B cell (primary cell): ENCODE measurements at places on chromosomes 2 and 18.

DNA sequence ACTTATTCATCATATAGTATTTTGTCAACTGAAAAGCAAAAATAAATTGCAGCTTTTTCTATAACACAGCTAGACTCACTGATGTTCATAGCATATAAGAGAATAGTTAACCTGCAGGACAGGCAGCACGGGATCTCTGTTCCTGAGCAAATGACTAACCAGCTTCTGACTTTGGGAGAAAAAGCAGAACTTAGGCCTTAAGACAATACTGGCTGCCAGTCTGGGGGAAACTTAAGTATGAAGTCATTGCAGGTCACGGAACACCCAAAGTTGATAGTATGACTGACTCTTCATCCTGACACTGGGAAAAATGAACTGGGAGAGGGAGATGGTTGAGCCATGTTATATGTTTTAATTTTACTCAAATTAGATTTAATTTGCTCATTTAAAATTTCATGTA lies 113.0 kb downstream of the DPP4 start:
- no peak for DNase-seq

GRCh38 chr2:179298666-179299065 lies 34.0 kb upstream of the SESTD1 start:
- DNase-seq: no peak

- no peak for DNase-seq
Measured at GRCh38 chr2:55355451-55355850, 64.2 kb downstream of the CCDC88A start.

DNA sequence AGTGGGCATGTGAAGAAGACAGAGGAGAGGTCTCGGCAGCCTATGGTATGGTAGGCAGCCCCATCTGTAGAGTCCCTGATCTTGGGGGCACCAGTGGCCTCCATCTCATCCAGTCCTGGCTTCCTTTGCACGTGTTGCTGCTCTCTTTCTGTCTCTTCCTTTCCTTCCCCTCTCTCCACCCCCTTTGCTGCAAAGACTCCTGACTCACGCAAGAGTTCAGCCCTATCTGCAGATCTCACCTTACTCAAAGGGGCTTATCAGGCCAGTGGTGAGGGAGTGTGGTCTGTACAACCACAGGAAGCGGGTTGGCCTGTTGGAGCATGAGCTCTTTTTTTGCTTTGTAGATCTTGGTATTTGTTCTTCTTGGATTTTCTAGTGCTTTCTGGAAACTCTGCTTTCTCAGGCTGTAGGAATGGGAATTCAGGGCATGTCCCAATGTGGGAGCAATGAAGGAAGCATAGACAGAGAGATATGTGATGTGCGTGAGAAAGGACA lies 14.6 kb upstream of the NT5DC4 start:
- DNase-seq: peak; percentile 45

DNA sequence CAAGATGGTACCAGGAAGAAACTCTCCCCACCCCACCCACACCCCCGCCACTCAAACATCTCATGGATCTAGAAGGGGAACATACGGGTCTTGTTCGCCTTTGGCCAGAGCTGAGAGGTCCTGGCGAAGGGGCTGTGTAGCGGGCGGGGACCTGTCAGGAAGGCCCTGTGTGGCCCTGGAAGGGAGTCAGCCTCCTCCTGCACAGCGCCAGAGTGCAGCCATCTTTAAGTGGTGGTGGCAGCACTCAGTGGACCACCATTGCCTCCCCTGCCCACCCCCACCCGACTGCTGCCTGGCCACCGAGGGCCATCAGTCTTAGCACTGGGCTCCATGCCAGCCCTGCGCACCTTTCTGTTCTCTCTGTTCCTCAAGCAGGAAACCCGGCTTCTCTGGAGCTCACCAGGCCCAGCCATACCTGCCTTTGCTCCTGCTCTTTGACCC lies 11.6 kb upstream of the FAHD2A start:
- DNase-seq: no peak
